ENCODE measurements at places on chromosomes 3 and 15. TPM values are rescaled to one million over a fixed set of nuclear protein-coding genes. Genes with fewer than 3 reads are reported as not detected.

FETUB gene
- polyA plus RNA-seq, result not detected

CD200 gene
- polyA plus RNA-seq, result 11.0 TPM

- no peak for DNase-seq
These were observed 1.3 kb upstream of the UNC13C start for GRCh38 chr15:53976844-53977392.

DNA sequence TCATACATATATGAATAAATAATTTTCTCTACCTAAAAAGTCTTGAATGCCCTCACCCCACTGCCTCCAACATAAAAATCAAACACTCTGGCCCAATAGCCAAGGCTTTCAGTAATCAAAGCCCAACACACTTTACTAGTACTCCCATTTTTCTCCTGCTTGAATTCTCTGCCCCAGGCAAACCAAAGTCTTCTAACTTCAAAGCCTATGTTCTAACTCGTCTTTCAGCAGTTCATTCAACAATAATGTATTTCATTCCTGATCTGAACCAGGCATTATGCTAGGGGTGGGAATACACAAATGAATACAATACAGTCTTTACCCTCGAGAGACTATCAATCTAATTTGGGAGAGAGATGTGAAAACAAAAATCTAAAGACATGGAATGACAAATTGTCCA, 11.4 kb upstream of the ZNF592 start:
- DNase-seq, result no peak

DNA sequence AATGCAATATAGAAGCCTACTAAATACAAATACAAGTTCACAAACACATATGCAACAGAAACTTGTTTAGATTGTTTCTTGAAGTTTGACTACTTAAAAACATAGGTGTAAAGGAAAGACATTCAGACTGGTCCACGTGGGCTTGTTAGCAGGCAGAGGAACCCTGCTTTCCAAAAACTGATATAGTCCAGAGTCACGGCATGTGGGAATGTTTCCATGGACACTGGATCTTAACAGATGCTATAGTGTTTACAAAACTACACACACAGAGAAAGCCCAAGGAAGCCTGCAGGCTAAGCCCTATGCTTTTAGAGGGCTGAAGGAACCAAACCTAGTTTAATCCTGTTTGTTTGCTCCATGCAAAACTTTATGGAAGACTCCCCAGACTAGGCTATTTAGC, 45.2 kb upstream of the LRRC58 start:
- DNase-seq, result no peak

DNA sequence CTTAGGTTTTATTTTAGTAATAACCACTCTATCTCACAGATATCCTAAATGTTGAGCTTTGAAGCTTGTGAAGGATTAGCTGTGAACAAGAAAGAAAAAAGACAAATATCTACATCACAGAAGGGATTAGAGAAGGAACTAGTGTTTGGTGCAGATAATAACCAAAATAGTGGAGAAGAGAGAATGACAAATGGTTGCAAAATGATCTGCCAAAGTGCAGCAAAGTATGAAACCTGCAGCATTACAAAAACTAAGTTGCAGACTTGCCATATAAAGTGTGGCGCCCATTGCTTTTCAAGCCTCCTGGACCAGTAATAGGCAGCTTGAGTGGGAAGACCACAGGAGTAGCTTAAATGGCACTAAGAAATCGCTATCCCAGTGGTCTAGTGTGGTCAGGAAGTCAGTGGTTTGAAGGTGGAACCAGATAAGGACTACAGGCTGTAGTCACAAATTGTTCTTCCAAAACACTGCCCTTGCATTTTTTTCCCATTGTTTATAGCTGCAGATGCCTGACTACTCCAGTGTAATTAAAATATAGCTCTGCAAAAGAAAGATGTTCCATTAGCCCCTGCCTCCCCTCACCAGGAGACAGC, 20.7 kb downstream of the TPM1 start:
- DNase-seq, result no peak

DNA sequence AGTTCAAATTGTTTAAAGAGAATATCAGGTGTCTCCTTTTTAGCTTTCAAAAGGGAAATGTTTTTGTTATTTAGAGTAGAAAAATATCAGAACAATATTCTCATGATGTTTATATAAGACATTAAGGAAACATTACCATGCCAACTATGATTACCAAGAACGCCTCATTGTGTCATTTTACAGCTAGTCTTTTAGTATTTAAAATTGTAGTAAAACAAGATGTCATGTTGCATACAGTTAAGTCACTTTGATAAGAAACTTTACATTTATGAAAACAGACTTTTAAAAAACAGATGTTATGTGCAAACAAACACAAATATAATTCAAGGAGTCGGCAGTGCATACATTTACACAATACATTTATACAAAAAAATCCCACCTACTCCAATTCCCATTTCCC, 4.4 kb downstream of the PLSCR4 start:
- no peak for DNase-seq

GRCh38 chr15:38554354-38554753, 10.3 kb downstream of the RASGRP1 start:
- no peak for DNase-seq
